Hematopoietic multipotent progenitor cell treated with erythropoietin and hydrocortisone succinate and interleukin-3 and kit ligand, for 17 days (in vitro differentiated cells): ENCODE measurements at places on chromosomes 11 and 22.
A peak's percentile ranks its signal among the peaks of the same experiment; 100 is the strongest.

DNA sequence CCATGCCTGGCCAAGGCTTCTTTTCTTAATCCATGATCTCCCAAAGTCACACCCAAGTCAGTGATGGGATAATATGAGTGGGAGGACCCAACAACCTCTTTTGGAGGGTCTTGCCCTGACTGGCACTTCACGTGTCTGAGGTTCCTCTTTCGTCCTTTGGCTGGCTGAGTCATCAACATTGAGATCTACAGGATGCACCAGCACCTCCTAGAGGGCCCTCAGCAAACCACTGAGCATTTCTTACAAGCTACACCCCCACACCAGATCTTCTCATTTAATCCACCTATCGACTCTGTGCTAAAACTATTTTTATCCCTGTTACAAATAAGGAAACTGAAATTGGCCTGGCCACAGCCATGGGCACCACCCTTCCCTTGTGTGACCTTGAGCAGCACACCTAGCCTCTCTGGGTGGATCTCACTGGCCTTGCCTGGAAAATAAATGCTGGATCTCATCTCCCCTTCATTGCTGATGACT lies 63.4 kb downstream of the FLI1 start:
- no peak for DNase-seq

DNA sequence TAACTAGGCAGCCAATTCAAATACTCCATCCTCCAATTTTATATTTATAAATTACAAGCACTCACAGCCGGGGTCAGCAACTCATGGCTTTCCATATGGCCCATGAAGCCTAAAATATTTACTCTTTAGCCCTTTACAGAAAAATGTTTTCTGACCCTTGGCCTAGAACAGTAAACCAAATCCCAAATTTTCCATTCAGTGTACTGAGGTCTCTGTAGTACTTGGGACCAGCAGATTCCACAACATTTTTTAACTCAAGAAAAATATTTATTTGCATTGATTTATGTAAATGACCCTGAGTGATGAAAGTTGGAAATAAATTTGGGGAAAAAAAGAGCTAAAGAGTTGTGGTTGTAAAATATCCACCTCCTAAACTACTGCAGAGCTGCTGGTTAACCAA lies 82.6 kb downstream of the SLC1A2 start:
- no peak for DNase-seq

- DNase-seq = no peak
These were observed 52.3 kb upstream of the SCUBE2 start for GRCh38 chr11:9143721-9144120.

- no peak for DNase-seq
These were observed 585.7 kb downstream of the INSC start for GRCh38 chr11:15700456-15700855.

DNA sequence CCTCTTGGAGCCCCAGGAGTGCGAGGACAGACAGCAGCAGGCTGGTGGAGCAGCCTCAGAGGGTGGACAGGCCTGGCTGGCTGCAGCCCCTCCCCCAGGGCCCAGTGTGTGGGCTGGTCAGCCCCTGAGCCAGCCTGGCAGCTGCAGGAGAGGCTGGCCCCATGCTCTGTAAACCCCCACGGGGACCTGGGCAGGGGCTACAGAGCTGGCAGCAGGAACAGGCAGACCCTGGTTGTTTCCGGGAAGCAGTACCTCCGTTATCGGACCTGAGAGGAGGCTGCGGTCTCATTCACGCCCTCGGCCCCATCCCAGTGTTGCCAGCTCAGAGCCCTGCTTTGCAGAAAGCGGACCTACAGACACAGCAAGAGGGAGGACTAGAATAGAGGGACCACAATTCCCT lies 38.5 kb upstream of the COMT start:
- no peak for DNase-seq

DNA sequence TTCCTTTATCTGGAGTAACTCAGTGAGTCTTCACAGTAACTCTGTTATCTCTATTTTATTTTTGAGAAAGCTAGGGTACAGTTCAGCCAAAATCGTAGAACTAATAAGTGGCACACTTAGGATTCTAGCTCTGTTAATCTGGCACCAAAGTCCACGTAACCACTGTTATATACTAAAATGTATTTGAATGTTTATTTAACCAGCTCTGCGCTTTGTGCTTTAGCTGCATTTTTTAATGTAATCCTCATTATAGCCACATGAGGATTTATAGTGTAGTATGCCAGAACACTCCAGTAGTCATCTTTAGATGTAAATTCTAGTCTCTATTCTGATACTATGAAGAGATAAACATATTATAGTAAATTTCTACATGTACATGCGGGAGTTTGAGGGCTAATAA lies 36.8 kb downstream of the YAP1 start:
- DNase-seq = no peak

DNA sequence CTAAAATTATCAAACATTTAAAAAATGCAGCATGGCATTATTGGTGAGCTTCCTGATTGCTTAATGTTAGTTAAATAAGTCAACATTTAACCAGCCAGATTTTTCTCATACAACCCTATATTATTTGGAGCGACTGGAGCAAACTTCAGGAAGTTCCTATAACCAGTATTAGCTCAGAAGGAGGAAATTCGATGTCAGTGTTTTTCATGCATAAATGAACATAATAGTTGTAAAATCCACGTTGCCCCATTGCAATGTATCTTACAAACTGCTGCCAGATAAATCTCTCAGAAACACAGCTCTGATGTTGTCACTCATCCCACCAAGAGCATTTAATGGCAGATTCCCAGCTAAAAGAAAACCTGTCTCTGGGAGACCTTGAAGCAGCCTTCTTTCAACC lies 278.5 kb downstream of the CASP12 start:
- DNase-seq = no peak

DNA sequence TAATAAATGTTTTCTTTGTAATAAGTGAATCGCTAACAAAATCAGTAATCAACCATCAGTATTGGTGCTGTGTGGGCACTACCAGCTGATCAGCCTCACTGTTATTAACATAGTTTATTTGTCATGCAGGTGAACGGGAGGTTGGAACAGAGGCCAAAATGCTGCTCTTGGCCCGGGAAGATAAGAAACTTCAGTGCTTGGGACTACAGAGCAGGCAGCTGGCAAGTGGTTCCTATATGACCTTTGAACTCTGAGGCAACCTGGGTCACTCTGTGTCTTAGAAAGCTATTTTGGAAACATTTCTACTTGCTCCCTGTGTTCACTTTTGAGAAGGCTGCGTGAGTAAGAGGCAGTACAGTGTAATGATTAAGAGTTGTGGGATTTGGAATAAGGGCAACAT lies 36.5 kb upstream of the DNAJB13 start:
- DNase-seq = no peak

- DNase-seq = no peak
These were observed 1.3 kb upstream of the HDAC10 start for GRCh38 chr22:50252082-50253045.

- DNase-seq = no peak
These were observed 963 bp downstream of the TYMP start for GRCh38 chr22:50528682-50529415.

GRCh38 chr11:72309074-72309598 lies 65.2 kb upstream of the PHOX2A start:
- DNase-seq = no peak

DNA sequence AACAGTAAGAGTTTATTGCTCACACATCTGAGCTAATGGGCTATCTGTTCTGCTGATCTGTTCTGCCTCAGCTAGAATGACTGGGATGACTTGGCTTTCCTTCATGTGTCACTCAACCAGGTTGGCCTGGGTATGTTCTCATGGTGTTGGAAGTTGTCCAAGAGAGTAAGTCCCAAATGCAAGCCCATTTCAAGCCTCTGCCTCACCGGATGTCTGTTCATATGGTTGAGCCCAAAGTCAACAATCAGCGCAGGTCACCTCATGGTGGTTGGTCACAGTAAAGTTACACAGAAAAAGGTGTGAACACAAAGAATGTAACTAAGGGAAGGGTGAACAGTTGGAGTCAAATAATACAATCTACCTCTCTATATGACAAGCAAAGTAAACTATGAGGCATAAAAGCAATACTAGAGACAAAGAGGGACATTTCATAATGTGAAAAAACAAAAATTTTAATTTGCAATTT lies 1.9 kb downstream of the GDPD4 start:
- DNase-seq = peak; percentile 33

- no peak for DNase-seq
These were observed 6.7 kb upstream of the TAGLN start for GRCh38 chr11:117192401-117192875.

GRCh38 chr11:44372989-44373388 lies 63.0 kb upstream of the ALX4 start:
- no peak for DNase-seq

DNA sequence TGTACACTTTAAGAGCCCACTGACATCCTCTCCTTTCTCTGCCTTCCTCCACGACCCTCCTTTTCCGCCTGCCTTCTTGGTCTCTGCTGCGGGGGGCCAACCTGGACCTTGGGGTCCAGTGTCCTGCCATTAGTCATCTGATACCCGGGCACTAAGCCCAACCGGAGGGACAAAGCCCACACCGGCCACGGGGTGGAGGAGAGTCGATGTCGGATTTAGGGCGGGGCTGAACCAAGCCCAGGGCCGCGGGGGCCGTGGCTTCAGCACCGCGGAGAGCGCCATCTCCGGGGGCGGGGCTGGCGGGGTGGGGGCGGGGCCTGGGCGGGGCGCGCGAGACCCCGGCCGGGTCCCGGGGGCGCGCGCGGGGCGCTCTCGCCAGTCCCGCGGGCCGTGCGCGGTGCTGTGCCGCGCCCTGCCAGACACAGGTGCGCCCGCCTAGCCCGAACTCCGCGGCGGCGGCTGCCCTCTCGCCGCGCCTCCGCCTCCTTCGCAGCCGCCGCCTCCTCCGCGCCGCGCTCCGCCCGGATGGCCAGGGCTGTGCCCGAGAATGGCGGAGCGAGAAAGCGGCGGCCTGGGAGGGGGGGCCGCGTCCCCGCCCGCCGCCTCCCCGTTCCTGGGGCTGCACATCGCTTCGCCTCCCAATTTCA lies at the start of gene MAPK8IP1:
TSS of gene MAPK8IP1 (plus strand) at position 378 of the 647 bp plus-strand sequence. CDS start at position 548, 170 bp downstream.
- peak; percentile 33 for DNase-seq

DNA sequence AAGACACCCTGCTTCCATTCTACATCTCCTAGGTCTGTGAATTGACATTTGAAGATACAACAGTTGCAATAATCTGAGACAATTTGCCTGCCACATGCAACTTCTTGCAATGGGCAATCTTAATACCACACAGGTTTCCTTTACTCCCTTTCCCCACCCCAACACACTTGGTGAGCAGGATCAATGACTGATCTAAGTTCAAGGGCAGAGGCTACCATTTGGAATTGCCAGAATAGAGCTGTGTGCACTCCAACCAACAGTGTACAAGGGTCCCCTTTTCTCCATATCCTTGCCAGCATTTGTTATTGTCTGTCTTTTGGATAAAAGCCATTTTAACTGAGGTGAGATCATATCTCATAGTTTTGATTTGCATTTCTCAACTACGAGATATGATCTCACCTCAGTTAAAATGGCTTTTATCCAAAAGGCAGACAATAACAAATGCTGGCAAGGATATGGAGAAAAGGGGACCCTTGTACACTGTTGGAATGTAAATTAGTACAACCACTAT lies 2.9 kb upstream of the NNMT start:
- no peak for DNase-seq
